ENCODE measurements at places on chromosomes 4 and X.

DNA sequence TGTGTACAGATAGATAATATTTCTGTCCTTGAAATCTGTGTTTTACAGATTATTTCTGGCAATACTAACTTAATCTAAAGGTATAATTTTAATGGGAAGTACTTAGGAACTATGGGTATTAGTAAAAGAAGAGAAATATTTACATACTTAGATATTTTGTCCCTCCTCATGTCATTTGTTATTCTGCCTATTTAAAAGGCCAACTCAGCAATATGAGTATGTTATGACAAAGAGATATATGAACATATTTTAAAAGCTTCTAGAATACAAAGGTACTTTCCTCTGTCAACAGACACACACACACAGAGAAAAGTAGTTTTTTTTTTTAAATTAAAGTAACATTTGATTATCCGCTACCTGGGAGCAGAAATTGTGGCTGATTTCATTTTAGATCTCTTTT is 7.9 kb downstream of the SLC7A11 start:
- no peak for DNase-seq

DNA sequence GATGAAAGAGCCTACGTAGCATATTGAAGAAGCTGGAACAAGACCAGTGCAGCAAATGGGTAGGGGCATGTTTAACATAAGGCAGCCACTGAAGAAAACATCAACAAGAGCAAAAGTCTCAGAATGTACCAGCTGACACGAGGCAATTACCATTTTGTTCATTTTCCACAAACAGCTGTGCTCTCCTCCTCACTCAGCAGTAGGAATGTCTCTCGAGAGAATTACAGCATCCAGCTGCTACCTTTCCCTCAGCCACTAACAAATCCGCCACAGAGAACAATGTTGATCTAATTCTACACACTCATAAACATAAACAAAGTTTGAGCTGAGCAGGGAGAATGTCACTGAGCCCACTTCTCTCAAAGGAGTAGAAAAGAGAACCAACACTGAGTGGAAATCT is 68.0 kb downstream of the OPHN1 start:
- no peak for DNase-seq

DNA sequence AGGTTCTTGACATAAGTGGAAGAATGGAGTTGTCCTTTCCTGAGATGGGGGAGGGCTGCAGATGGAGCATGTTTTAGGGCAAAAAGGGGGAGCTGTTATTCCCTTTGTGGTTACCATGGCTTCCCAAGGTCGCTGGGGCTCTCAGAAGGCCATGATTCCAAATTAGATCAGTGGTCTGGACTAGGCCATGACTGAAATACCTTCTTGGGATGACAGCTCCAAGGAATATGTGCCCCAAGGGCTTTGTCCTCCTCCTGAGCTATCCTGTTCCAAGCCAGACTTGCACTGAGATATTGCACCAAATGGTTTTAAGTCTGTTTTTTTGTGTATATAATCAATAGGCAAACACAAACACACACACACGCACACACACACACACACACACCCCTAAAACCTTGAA is 3.0 kb upstream of the RBPJ start:
- DNase-seq, result no peak

- DNase-seq, result peak; percentile 70
Observed at GRCh38 chr4:17511950-17512795, at the start of gene QDPR. Gene QDPR (minus strand): TSS chr4:17512090. CDS start chr4:17512054, 36 bp downstream.

DNA sequence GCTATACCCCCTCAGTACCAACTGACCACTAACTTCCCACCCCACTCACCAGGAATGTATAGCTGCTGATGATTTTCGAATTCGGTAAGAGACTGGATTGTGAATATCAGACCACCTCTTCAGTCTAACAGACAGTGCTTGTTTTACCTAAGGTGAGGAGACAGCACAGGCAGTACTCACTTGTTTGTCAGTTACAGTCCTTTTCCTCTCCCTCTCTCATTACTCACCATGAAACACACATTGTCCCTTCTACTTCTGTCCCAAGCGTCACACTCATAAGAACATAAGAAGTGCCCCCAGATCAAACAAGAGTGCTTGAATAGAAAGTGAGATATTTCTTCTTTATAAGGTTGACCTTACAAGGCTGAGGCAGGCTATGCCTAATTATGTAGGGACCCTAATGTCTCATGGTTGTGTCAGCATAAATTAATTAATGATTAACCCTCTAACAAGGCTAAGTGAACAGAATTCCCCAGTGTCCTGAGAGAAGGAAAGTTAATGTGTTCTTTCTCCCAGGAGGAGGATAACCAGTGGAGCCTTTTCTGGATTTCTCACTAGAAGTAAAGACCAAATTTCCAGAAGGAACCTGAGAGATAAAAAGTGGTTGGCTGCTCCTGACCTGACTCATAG is 32.2 kb downstream of the ZCCHC12 start:
- no peak for DNase-seq
